ENCODE measurements at places on chromosomes 16 and 17.

DNA sequence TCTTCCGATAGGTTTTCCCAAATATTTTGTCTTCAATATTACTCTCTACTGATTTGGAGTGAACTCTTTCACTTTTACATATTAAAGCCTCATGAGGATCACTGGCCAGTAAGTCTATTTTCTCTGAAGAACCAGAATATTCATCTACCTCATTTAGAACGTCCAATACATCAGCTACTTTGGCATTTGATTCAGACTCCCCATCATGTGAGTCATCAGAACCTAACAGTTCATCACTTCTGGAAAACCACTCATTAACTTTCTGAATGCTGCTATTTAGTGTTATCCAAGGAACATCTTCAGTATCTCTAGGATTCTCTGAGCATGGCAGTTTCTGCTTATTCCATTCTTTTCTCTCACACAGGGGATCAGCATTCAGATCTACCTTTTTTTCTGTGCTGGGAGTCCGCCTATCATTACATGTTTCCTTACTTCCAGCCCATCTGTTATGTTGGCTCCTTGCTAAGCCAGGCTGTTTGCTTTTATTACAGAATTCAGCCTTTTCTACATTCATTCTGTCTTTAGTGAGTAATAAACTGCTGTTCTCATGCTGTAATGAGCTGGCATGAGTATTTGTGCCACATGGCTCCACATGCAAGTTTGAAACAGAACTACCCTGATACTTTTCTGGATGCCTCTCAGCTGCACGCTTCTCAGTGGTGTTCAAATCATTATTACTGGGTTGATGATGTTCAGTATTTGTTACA lies 30.9 kb downstream of the BRCA1 start:
- no peak for DNase-seq

DNA sequence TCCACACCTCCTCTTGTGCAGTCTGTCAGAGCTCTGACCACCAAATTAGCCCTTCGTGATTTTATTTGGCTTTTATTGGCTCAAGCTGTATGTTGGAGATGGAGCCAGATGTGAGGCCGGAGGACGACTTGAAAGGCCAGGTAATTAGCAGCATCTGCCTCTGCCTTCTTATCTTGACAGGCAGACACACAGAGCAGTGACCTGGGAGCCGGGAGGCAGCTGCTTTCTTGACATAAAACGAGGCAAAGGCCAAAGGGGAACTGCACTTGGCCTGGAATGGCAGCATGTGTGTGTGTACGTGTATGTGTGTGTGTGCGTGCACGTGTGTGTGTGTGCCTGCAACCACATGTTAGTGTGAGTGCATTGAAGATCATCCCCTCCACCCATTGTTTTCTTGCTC lies 56.9 kb upstream of the BRD7 start:
- DNase-seq: peak; percentile 77

DNA sequence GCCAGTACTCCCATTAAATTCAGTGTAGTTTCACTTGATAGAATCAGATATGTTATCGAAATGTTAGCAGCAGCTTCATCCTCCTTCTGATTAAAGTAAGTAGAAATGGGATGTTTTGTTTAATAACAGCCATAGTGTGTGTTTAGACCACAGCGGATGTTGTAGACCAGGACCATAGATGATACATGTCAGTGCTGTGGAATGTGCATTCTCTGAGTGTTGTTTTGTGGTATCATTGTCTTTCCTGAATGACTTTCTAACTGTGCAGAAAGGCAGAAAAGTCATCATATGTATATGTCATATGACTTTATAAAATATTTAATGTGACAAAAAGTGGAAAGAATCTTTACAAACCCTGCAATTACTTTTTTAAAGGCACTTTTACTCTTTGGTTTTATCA lies 55.6 kb downstream of the CYLD start:
- DNase-seq: no peak

DNA sequence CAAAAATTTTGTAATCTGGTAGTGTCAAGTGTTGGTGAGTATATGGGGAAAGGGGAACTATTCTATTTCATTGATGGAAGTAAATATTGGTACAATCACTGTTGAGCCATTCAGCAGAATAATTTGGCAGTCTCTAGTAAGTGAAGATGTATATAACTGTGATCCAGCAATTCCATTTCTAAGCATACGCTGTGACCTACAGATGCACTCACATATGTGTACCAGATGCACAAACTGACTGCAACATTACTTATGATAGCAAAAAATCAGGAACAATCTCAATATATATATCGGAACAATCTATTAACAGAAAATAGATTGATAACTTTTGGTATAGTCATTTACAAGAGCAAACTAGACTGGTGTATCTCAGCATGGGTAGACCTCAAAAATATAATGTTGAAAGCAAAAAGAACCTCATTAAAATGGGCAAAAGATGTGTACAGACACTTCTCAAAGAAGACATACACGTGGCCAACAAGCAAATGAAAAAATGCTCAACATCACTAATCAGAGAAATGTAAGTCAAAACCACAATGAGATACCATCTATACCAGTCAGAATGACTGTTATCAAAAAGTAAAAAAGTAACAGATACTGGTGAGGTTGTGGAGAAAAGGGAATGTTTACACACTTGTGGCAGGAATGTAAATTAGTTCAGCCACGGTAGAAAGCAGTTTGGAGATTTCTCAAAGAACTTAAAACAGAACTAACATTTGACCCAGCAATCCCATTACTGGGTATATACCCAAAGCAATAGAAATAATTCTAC lies 20.7 kb downstream of the ADAP2 start:
- DNase-seq: no peak

GRCh38 chr17:83161298-83162034 lies 82.1 kb downstream of the METRNL start:
- DNase-seq: no peak

DNA sequence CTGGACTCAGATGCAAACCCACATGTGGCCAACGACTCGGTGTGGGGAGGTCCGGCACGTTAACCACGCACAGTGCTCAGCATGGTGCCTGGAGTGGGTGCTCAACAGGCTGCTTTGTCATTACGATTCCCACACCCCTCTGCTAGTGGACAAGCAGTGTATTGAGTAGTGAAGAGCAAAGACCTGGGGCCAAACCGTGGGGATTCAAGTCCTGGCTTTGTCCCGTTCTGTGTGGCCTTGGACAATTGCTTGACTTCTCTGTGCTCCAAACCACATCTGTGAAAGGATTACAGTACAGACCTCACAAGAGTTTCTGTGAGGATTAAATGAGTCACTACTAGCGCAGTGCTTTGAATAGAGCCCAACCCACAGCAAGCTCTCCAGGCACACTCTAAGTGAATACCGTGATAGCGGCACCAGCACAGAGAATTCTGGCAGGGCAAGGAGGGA lies 33.8 kb downstream of the TRPV2 start:
- no peak for DNase-seq

DNA sequence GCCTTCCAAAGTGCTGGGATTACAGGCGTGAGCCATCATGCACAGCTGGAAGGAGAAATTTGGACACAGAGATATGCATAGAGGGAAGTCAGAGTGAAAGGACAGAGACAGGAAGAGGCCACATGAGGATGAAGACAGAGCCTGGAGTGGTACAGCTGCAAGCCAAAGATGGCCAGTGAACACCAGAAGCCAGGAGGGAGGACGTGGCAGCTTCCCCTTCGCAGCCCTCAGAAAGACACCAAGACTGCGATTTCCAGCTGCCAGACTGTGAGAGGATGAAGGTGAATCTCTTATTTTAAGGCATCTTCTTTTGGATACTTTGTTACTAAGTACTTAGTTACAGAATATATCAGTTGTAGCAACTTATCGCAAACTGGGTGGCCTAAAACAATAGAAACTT lies 60.5 kb upstream of the PLCG2 start:
- no peak for DNase-seq

DNA sequence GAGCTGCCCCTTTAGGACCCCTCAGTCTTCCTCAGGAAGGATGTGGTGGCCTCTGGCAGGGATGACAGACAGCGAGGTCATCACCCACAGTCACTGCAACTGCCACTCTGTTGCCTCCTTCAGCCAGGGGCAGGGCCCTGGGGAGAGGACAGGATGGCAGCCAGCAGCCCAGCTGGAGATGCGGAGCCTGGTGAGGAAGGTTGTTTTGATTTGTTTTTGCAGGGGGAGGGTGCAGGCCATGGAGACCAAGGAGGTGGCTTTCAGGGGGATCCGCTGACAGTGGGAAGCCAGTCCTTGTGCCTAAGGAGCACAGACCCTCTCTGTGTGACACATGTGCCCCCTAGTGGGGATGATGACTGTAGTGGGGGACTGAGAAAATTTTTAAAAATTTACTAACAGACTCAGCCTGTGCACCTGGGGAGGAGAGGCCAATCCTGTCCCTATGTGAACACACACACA lies 7.4 kb downstream of the PRCD start:
- DNase-seq: peak; percentile 95

GRCh38 chr17:56150649-56151048 lies 2.6 kb upstream of the ANKFN1 start:
- DNase-seq: no peak

DNA sequence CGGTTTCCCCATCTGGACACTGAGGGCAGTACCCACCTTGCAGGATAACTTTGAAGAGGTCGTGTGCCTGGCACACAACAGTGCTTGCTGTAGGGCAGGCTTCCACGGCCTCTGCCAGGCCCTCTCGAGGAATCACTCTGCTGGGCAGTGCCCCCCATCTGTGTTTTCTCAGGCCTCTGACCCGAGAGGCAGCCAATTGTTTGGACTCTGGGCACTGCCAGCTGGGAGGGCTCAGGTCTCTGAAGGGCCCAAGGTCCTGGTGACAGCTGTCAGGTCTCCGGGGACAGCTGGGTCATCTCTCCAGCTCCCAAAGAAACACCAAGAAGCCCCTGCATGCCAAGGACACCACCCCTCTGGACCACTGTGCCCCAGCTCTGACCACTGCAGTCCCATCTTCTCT lies 1.0 kb upstream of the RAB26 start:
- no peak for DNase-seq

DNA sequence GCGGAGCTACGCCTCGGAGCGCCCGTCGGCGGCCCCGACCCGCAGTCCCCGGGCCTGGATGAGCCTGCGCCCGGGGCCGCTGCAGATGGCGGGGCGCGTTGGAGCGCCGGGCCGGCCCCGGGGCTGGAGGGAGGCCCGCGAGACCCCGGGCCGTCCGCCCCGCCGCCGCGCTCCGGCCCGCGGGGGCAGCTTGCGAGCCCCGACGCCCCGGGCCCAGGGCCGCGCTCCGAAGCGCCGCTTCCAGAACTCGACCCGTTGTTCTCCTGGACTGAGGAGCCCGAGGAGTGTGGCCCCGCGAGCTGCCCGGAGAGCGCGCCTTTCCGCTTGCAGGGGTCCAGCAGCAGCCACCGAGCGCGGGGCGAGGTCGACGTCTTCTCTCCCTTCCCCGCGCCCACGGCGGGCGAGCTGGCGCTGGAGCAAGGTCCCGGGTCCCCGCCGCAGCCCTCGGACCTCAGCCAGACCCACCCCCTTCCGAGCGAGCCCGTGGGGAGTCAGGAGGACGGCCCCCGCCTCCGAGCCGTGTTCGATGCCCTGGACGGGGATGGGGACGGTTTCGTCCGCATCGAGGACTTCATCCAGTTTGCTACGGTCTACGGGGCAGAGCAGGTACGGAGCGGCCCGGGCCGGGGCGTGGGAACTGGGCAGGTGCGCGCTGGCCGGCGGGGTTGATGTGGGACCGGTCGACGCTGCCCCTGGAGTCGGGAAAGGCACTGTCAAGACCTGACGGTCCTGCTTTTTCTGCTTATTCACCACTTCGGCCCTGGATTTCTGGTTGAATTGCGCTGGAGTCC lies 861 bp downstream of the RAB11FIP3 start:
- no peak for DNase-seq

- peak; percentile 84 for DNase-seq
Observed at GRCh38 chr16:29811896-29812665, at the start of gene PRRT2. Gene PRRT2, plus strand, starts transcription at chr16:29812193. Its CDS starts 862 bp downstream, at chr16:29813055.

GRCh38 chr17:78159575-78160158 lies 8.7 kb upstream of the SYNGR2 start:
- no peak for DNase-seq

DNA sequence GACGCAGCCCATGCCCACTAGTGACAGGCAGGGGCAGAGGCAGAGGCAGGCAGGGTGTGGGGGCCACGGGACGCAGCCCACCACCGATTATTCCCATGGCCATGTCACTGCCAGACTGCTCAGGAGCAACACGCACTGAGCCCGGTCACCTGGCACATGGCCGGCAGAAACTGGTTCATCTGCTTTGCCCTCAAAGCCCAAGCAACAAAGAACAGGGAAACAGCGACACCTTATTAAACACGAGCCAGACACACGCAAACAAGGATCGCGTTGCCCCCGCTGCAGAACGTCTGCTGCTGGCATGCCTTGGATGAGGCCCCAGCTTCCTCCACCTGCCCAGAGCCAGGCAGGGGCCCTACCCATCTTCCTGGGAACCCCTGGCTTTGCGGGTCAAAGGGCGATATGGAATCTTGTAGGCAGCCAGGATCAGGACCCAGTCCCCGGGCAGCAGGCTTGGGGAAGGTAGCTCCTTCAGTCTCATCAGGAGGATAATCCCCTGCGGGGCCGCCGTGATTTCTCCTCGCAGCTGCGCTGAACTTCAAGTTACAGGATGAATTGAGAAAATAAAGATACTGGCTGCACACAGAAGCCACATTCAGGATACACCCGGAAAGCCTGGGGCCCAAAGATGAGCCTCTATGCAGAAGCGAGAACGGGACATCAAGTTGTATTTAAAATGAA lies 4.8 kb downstream of the TBC1D16 start:
- no peak for DNase-seq

DNA sequence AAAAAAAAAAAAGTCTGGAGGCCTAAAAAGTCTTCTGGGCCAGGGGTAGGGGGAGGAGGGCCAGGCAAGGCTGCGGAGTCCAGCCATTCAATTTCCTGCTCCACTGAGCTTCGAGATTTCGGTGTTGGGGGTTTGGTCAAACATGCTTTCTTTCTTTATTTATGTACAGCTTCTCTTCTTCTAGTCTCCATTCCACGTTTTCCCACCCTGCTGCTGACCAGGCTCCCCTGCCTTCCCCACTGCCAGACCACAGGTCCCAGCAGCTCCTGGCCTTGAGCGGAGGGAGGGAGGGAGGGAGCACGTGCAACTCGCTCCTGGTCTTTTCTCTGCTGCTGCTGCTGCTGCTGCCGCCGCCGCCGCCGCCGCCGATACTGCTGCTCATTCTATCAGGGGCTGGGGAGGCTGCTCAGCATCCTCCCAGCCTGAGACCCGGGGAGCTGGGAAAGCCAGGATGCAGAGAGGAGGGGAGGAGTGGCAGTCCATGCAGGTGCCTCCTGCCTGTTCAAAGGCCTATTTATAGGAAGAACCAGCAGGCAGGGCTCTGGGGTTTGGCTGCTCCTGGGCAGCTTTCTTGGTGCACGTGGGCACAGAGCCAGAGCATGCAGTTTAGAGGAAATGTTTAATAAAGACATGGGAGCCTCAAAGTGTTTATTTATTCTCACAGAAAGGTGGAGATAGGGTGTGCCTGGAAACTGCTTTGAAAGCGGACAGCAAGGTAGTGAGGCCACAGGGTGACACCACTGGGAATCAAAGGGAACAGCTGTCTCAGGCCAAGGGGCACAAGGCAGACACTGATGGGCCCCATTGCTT lies 23.4 kb upstream of the ZFHX3 start:
- DNase-seq: peak; percentile 85

GRCh38 chr17:80264205-80265075 lies 3.8 kb downstream of the RNF213 start:
- no peak for DNase-seq
